ENCODE measurements at places on chromosomes 2 and 18.

DNA sequence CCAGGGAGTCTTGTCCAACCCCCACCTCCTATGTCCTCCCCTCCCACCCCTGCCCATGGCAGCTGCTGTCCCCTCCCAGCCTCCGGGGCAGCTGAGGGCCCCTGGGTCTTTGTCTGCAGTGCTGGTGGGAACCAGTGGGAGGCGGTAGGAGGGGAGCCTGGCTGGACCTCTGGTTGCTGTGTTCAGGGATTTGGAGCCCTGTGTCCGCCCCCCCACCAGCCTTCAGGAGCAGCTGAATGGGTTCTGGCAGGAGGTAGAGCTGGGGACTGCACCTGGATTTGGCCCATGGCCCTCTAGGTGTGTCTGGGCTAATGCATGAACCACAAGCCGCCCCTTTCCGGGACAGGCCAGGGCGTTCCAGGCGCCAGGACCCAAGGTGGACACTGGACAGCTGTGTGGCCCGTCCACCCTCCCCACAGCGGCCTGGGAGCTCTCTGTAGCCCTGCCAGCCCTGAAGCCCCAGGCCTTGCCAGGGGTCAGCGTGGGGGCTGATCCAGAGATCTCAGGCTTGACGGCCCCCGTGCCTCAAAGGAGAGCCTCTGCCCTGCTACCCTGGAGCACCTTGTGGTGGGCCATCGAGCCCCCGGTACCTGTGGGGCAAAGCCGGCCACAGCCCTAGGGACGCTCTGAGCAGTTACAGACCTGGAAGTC lies 25.4 kb downstream of the GPC1 start:
- DNase-seq = no peak

GRCh38 chr2:98419977-98420725 lies 24.5 kb upstream of the INPP4A start:
- no peak for DNase-seq

DNA sequence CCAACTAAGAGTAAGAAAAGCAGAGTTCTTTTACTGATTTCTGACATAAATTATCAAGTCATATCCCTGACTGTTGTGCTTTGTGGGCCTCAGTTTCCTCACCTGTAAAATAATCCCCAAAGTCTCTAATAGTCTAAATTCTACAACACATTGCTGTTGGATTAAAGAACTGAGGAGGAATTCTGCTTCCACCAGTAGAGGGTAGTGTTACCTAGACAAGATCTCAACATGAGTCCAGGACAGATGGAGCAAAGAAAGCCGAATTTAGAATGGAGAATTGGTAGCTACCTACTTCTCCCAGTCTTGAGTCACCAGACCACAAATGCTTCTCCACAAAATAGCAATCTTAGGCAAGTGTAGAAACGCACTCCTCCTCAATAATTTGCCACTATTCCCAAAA lies 462.5 kb upstream of the FSHR start:
- DNase-seq = no peak

DNA sequence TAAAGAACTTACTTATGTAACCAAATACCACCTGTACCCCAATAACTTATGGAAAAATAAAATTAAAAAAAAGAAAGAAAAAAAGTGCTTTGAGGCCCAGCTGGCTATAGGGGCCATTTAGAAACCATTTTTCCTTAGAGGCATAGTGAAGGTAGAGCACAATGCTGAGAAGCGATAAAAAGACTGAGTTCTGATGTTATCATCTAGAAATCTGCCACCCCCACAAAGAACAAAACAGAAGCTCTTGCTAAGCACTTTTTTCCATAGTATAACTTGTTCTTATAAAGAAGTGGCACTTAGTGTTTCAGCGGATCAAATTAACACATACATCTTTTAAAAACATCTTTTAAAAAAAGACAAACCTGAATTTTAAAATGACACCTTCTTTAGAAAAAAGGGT lies 51.4 kb downstream of the ICOS start:
- no peak for DNase-seq

DNA sequence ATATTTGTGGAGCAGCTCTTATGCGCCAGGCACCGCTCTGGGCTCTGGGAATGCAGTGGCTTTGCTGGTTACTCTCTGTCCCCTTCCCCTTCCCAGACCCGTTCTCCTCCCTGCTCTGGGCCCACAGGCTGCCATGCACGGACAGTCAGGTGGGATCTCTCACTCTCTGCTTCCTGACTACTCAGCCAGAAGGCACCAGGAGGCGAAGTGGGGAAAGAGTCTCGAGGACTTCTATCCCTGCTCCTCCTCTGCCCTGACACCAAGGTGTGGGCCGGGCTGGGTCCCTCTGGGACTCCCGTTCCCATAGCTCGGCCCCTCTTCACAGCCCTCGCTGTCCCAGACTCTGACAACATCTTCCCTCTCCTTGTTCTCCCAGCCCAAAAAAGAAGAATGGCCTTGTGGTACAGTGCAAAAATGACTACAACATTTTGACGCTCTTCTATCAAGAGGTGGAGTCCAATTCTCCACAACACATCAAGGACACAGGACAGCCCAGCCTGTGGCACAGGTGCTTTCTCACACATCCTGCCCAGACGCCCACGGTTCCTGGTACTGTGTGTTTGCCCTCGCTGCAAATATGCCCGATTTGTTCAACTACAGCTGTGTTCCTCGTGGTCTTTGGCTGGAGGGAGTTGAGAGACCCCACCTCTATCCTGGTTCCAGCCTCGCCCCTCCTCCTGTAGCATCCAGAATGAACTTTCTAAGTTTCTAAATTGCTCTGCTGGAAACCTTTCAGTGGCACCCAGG lies 14.0 kb upstream of the DUSP2 start:
- no peak for DNase-seq

DNA sequence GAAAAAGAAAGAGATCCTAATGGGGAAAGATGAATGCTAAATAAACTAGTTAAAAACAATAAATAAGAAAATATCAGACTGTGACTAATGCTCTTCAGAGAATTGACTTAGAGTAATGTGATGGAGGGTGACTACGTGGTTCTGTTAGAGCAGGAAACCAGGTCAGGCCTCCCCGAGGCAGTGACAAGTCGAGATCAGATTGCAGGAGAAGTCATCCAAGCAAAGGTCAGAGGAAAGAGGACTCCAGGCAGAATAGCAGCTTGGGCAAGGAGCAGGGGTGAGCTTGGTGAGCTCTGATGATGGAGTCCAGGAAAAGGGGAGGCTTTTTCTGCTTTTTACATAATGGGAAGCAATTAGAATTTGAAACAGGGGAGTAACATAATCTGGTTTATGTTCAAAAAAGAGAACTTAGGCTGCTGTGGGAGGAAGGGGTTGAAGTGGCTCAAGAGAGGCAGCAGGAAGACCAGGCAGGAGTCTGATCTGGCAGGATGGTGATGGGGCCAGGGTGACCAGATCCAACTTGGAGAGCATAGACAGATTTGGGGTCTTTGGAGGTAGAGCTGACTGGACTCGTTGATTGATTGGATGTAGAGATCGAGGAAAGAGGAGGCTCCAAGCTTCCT lies 27.3 kb upstream of the ITGB6 start:
- no peak for DNase-seq
